NCI-H2081 treated with DMSO at 0.1 percent for 48 hours (cell line): ENCODE measurements at places on chromosomes 12 and 14.

DNA sequence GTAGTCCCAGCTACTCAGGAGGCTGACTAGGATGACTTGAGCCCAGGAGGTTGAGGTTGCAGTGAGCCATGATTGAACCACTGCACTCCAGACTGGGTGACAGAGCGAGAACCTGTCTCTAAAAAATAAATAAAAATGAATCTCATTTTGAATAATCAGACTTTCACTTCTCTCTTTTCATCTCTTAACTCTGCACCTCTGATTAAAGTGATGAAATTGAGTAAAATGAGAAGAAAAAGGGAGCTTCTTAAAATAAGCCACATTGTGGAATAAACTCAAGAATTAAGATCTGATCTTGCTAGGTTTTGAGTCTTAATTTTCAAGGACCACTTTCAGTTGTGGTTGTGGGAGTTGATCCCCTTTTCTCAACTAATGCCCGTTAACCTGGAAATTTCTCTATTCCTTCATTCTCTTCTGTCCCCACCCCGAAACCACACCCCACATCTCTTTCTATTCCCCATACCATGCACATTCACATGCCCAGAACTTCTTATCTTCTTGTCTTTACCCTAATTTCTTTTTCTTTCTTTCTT, 70.9 kb upstream of the ETV6 start:
- no peak for DNase-seq

DNA sequence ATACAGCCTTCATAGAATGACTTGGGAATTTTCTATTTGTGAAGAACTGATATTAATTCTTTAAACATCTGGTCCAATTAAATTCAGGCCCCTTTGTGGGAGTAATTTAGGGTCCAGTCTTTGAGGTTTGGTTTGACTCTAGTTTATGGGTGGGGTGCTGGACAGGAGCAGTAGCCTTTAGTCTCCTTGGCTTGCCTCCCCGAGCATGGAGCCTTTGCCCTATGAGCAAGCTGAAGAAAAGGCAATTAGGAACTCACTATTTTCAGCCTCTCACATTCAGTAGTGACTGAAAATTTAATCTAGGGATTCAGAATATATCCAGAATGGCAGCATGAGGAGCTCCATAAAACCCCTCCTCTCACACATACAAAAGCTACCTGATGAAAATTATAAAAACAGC, 161.1 kb downstream of the TRHDE start:
- DNase-seq: no peak

- no peak for DNase-seq
Observed at GRCh38 chr14:39459795-39460478, 27.7 kb upstream of the FBXO33 start.

GRCh38 chr12:94109160-94109559, 39.2 kb upstream of the PLXNC1 start:
- DNase-seq: no peak

DNA sequence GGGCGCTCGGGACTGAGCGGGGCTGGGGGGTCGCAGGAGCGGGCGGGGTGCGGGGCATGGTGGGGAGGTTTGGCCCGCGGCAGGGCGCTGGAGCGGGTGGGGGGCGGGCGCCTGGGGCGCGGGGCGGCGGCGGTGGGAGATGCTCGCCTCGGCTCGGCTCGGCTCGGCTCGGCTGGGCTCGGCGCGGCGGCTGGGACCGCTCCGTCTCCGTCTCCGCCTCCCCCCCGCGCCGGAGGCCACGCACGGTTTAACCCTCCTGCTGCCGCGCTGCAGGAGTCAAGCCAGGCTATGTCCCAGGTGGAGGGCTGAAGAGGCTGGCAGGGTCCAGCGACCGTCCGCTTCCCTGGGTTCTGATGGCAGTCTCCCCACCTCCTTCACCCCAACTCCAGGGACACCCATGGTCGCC, at the start of gene PIANP:
TSS of gene PIANP (minus strand) at position 170 of the 406 bp plus-strand sequence. CDS start 2,754 bp downstream, outside the sequence.
- no peak for DNase-seq

GRCh38 chr12:68378872-68379606, 46.9 kb upstream of the MDM1 start:
- DNase-seq: no peak

DNA sequence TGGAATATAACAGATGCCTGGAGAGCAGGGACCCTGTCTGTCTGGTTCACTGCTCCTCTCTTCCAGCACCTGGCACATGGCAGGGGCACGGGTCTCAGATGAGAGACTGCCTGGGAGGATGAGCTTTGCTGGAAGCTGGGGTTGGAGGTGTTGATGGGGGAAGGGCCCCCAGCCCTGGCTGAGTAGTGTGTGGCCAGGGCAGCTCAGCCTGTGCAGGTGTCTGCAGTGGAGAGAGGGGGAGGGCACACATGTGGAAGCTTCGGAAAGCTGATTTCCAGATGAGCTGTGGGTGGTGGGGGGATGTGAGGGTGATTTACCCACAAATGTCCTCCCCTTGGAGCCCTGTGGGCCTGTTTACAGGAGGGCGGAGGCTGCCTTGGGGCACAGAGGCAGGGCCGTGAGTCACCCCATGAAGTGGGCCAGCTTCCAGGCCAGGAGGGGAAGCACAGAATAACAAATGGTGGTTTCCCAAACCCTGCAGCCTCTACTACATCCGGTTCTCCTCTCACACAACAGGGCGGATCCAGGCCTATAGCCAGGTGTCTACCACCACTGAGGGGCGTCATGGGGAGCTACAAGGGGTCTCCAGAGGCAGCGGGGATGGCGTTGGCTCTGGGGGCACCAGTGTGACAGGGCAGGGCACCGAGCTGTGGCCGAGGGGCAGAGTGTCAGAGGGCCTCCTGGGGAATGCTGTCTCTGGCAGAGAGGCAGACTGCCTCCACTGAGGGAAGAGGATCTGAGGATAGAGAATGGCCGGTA, 11.0 kb downstream of the KRT7 start:
- peak; percentile 68 for DNase-seq

DNA sequence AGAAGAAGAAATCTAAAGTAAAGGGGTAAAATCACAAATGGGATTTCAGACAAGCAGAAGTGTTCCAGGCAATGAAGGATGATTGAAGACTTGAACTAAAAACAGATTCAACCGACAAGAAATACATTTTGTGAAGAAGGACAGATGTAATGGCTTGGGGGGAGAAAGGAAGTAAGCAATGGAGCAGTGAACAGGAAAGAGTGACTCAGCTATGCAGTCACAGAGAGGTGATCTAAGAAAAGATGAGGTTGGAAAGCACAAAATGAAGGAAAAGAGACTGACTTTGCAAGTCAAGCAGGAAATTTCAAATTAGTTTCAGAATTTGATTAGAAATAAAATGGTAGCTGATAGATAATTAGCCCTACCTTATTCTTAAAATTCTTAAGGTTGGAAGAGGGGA, 66.5 kb downstream of the PUS7L start:
- no peak for DNase-seq

DNA sequence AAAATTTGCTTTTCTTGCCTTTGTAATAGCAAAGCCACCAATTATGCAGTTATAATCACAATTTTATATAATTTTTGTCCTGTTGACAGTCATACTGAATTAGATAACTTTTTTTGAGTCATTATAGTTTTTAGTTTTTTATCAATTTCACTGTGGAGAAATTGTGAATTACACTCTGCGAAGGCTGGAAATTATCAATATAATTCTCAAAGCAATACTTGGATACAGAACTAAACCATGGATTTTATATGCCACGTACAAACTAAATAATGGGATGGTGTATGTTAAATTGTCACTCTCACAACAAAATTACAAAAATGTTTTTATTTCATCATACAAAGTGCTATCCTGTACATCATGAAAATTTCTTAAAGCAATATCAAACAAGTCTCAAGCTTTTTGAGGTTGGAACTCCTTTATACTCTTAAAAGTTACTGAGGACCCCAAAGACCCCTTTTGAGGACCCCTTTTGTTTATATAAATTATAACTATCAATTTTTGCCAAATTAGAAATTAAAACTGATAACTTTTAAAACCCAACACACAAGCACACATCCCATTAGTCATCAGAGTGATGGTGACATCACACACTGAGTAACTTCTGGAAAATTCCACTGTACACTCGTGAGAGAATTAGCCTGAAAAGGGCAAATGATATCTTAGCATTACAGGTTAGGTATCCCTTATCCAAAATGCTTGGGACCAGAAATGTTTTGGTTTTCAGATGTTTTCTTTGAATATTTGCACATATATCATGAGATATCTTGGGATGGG, 19.8 kb upstream of the AQP2 start:
- no peak for DNase-seq

DNA sequence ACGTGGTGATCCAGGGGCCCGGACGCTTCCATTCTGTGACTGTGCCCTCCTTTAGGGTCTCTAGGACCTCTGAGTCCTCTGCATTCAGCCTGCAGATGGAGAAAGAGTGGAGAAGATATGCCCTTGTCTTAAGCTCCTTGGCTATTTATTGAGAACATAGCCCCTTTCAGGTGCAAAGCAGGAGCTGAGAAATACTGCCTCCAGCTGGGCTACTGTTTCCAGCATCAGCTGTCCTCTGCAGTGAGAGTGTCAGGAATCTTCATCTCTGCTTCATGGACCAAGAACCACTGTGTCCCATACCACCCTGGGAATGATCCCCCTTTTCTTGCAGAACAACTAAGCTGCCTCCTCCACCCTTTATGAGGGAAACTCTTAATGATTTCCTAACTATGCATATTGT, 47.8 kb upstream of the CEP83 start:
- no peak for DNase-seq

- no peak for DNase-seq
Observed at GRCh38 chr12:62841846-62842245, 93.1 kb downstream of the PPM1H start.

GRCh38 chr12:132734206-132734605, 23.6 kb downstream of the PGAM5 start:
- DNase-seq: no peak

DNA sequence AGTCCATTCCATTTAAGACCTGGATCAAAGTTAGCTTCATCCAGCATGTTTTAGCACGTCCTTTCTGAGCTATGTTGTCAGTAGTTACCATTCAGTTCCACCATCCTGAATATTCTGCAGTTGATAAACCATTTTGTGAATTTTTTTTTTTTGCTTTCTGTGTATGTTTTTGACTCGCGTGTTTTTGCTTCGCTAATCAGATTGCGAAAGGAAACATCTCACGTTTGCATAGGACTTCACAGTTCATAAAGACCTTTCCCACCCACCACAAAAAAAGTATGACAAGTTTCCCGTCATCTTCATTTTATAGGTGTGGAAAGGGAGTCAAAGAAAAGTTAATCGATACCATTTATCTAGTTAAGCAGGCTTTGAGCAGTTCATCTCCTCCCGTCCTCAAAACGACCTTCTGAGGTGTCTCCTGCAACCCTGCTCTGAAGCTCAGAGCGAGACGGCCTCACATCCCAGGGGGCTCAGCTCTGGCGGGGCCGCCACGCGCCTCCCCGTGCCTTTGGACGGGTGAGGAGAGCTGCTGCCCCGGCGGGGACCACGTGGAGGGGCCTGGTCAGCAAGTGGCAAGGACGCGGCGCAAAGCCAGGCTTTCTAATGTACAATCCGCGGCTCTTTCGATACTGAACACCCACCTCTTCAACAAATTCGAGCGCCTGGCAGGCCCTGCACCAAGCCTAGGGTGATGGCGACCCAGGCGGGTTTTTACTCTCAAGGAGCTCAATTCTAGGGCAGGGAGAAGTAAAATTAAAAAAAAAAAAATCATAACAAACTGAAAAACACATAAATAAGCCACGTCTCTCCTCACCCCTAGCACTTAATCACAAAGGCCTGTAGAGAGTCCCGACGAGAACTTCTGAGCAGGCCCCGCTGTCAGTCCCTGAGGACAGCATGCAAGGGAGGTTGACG, 988 bp upstream of the TMEM263 start:
- DNase-seq: no peak

GRCh38 chr12:54977857-54978256, 6.7 kb downstream of the TESPA1 start:
- no peak for DNase-seq

DNA sequence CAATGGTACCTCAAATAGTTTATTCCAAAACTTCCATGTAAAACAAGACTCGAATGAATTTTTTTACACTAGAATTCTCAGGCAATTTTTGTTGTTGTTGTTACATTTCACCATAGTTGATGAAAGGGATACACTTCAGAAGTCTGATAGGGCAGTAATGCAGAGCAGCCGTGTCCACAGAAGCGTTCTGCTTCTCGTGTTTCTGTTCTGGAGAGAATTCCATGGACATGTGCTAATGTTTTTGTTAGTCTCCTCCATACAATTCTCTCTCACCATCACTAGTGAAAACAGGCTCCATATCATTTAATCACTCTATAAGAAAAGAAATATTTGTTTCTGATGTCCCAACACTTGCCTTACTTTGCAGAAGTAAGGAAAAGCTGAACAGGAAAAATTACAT, 606.1 kb downstream of the SLC16A7 start:
- DNase-seq: no peak

DNA sequence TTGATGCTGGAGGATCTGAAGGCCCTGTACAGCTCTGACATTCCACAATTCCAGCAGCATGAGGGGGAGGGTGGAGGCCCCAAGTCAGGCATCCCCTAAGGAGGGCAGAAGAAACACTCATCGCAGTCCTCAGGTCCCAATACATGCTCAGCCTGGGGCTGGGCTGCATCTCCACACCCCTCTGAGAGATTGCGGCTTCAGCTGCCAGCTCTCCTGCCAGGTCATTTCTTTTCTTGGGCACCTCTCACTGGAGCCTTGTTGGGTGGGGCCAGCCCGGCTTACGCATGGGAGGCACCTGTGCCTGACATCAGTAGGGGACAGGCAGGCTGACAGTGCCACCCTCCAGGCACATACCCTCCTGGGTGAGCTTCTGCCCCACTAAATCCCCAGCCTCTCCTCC, 89.8 kb downstream of the DICER1 start:
- DNase-seq: no peak

- no peak for DNase-seq
Observed at GRCh38 chr12:48419116-48419935, 53.0 kb upstream of the ANP32D start.

DNA sequence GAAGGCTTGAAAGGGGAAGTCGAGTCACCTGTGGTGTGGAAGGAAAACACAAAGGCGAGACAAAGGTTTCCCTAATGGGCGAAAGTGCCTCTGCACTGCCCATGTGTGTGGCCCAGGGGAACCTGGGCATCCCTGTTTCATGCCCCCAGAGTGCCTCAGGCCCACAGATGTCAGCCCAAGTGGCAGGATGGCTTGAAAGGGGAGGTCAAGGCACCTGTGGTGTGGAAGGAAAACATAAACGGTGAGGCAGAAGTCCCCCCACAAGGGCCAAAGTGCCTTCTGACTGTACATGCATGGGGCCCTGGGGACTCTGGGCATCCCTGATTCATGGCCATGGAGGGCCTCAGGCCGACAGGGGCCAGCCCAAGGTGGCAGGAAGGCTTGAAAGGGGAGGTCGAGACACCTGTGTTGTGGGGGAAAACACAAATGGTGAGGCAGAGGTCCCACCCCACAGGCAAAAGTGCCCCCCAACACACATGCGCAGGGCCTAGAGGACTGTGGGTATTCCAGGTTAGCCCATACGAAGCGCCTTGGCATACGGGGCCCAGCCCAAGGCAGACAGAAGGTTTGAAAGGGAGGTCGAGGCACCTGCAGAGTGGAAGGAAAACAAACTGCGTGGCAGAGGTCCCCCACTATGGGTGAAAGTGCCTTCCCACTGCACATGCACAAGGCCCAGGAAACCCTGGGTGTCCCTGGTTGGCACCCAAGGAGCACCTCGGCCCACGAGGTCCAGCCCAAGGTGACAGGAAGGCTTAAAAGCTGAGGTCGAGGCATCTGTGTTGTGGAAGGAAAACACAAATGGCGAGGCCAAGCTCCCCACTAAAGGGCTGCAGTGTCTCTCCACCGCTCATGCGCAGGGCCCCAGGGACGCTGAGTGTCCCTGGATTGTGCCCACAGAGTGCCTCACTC, 382.3 kb downstream of the ALG10 start:
- DNase-seq: no peak
